ENCODE measurements at places on chromosomes 1 and 21. TPM values are rescaled to one million over a fixed set of nuclear protein-coding genes. Genes with fewer than 3 reads are reported as not detected.

The OR2AK2 gene
- not detected for total RNA-seq

The UBL4B gene
- not detected for total RNA-seq

The OXCT2 gene
- not detected for total RNA-seq

The PLPP3 gene
- 33.8 TPM for total RNA-seq

The TNFSF4 gene
- 0.21 TPM for total RNA-seq

DNA sequence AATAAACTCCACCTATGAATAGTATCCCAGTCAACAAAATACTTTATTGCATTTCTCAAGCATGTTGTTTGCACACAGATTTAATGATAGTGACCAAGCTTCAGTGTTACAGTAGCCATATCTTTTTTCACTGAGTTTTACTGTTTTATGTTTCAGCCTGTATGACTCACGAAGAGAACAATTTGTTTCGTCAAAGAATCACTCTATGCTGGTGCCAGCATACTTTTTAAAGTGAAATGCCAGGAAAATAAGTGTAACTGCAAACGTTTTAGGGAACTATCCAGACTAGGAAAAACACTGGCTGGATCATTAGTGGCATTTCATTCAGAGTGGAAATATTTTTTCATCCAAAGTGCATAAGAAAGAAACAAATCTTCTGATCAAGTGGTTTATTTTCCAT lies 210.8 kb downstream of the COL11A1 start:
- no peak for DNase-seq

DNA sequence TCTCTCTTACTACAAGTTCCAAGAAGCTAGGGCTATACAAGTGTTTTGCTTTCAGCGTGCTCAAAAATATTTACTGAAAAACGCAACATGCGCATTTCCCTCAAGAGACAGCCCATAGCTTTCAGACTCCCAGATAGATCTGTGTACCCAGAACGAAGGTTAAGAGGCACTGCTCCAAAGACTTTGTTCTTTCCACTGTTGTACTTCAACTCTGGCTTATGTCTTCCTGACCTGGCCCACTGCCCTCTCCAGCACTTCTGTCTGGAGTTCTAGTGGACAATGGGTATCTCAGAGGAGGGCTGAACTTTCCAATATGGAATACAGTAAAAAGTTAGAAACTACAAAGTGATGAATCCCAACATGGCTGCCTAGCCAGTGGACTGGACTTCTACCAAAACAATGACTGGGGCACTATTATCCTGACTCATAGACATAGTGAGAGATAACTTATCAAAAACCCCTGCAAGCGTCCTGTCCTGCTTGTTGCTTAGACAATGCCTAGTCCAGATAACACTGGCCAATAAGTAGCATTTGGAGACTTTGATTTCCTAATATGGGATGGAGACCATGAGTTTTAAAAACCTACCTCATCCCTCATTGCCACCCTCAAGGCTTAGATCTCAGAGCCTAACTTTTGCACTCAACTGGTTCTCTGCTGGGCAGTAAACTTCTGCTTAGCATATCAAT lies 8.8 kb upstream of the ADAR start:
- no peak for DNase-seq

DNA sequence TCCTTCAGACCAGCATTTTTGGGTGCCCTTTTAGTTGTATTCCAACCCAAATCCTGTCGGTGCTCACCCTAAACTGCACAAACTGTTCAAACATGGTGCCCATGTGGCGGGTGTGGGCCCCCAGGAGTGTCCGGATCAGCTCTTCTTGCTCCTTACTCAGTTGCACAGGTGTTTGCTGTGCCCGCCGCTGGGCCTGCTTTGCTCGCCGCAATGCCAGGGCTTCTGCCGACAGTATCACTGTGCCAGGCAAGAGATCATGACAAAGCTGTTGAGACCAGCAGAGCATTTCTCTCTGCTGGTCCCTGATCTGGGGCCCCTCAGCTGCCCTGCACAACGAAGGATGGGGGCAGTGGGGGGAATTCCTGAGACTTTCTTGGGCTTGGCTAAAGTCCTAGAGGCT lies 4.9 kb downstream of the NR1I3 start:
- no peak for DNase-seq

GRCh38 chr1:43074244-43074643 lies 97.8 kb downstream of the EBNA1BP2 start:
- DNase-seq, result peak; percentile 55

DNA sequence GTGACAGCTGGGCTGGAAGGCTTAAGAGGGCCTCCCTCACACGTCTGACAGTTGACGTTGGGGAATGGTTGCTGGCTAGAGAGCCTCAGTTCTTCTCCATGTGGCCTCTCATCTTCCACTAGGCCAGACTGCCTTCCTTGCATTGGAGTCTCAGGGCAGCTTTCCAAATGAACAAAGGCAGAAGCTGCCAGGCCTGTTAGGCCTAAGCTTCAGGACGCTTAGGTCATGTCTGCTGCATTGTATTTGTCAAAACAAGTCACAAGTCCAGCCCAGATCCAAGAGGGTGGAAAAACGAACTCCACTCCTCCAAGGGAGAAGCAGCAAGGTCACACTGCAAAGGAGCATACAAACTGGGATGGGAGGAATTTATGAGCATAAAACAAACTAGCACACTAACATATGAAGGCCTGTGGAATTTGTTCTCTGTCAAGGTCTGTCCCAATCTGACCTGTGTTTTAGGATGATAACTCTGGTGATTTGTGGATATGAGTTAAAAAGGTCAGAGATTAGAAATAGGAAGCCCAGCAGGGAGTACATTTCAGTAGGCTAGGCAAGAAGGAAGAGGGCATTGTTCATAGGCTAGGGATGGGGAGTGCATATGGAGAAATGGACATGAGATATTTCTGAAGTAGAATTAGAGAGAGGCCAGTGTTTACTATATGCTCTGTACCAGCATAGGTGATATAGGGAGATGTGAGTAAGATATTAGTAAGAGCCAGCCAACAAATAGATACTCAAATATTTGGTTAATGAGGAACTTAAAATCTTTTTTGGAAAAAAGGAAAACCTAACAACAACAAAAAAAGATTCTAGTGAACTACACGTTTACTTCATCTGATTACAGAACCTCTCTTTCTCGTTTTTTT lies 29.1 kb upstream of the CNN3 start:
- DNase-seq, result no peak

- DNase-seq, result no peak
Measured at GRCh38 chr1:230982696-230983095, 3.8 kb downstream of the ARV1 start.

Data from H7 (cell line).